ENCODE measurements at places on chromosomes 2 and 18.
A peak's percentile ranks its signal among the peaks of the same experiment; 100 is the strongest.

- DNase-seq, result no peak
Observed at GRCh38 chr18:40272630-40273231, 1682.3 kb upstream of the PIK3C3 start.

- DNase-seq, result no peak
Observed at GRCh38 chr2:201343559-201343958, 13.6 kb downstream of the FLACC1 start.

DNA sequence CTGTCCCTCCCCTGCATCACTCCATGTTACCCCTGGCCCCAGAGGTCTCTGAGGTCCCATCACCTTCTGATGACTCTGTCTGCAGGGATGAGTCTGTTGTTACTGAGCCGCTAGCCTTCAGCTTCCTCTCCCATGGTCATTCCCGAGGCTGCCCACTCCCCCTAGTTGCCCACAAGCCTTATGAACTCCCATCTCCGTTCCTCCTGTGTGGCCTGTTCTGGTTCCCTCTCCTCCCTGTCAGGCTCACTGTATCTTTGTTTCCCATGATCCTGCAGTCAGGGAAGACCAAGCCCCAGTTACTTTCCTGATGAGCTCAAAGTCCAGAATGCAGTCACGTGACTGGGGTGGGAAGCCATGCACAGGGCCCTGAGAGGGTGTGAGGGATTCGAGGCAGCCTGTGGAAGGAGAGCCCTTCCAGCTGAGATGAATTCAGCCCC, 39.5 kb downstream of the INPP4A start:
- no peak for DNase-seq

- no peak for DNase-seq
Observed at GRCh38 chr2:95220449-95220848, 13.1 kb downstream of the ZNF892 start.

GRCh38 chr18:62324917-62325805, at the start of gene TNFRSF11A:
TSS of gene TNFRSF11A (plus strand) at chr18:62325310. CDS start at chr18:62325353, 43 bp downstream.
- DNase-seq, result peak; percentile 59

GRCh38 chr2:111905990-111906735, 7.8 kb downstream of the MERTK start:
- no peak for DNase-seq

GRCh38 chr18:4024702-4025101, 430.4 kb downstream of the DLGAP1 start:
- DNase-seq, result no peak

DNA sequence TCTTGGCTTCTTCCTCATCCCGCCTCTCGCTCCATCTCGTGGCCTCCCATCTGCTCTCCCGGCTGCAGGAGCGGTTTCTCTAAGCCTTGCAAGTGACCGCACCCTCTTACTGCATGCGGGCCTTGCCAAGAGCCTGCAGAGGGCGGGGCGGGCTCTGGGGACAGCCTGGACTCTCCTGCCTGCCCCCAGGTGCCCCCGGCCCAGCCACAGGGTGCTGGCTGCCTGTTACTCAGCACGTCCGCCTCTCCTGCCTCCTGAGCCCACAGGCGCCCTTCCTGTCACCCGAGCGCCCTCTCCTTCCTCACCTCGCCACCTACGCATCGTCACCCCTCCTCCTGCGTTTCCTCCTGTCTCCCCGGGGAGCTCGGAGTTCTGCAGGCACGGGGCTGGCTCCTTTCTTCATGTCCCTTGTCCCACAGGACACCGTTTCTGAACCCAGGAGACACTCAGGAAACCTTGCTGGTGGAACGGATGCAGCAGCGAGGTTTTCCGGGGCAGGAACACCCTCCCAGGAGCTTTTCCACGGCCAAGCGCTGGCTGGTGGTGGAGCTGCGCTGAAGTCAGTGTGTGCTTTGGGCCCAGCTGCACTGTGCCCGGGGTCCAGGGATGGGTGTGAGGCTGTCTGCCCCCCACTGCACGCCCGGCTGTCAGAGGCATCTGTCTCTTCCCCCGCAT, 28.5 kb downstream of the HPCAL1 start:
- DNase-seq, result peak; percentile 54

DNA sequence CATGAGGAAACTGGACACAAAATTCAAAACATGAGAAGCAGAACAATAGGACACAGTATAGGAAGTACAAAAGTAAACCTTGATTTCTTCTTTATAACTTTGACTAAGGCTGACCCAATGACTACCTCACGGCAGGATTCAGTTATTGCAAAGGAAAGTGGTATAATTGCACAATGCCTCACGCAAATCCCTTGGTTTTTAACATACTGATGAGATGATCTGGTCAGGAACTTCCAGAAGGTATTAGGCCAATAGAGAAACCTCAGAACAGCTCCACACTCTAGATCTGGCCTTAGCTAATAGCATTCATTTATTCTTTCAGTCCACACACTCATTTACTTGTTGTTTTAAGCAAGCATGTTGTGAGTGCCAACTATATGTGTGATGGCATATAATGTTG, 1526.9 kb upstream of the ACVR2A start:
- DNase-seq, result no peak

- DNase-seq, result no peak
Observed at GRCh38 chr2:102504833-102505232, 31.8 kb downstream of the SLC9A4 start.

DNA sequence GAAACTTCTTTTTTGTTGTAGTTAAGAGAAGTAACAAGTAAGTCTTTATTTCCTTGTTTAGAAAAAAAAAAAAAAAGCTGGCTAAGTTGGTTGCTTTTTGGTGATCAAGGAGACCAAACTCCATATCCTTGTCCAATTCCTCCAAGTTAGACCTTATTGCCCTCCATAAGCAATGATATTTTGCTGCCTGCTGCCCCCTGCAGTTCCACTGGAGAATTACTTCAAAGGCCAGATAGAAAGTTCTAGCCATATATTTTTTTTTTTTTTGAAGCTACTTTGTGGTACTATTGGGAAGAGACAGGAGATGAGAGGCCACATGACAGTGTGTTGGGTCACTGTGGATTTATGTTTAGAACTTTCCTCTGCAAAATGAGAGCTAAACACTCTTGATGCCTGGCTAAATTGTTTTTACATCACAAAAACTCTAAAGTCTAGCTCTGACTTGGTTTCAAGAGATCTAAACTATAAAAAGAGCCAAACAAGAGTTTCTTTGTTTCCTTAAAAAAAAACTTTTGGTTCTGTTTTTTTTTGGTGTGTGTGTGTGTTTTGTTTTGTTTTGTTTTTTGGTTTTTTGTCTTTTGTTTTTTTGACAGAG, 80.7 kb upstream of the RASGRP3 start:
- DNase-seq, result no peak

- no peak for DNase-seq
Observed at GRCh38 chr2:112891385-112891831, 19.6 kb upstream of the IL37 start.

DNA sequence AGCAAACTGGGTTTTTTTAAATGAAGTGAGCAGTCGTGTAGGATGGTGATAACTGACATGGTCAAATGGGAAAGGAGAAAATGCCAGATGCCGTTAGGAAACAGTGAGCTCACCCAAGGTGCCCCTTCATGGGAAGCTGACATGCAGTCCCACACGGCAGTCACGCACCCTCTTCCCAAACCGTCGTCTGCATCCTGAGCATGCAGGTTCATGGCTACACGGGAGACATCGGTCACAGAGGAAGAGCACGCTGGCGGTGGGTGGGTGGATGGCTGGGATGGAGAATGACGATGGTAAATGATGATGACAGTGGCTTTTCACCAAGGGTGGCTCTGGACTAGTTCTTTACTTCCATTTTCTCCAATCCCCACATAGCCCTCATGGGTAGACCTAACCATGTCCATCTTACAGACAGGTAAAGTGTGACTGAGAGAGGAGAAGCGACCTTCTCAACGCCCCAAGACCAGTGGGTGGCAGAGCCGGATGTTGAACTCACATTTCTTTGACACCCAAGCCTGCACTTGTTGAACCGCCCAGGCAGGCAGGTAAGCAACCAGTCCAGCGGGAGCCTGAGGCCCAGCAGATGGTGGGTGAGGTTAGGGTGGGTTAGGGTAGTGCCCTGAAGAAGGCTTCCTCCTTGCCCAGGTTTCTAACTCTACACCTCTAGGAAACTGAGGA, 44.5 kb downstream of the TNS1 start:
- no peak for DNase-seq

DNA sequence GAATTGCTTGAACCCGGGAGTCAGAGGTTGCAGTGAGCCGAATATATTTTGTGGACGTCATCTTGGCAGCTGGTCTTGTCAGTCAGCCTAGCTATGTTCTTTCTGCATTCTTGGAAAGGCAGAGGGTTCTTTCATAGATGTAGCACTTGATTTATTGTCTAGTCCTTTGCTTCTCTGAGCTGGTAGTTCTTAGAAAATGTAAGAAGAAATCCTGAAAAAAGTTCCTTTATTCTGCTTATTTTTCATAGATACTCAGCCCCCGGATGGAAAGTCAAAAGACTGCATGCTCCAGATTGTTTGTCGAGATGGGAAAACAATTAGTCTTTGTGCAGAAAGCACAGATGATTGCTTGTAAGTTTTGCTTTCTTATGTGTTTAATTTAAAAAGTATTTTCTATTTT, 21.3 kb downstream of the PLEKHB2 start:
- no peak for DNase-seq

GRCh38 chr2:12046641-12047040, 300.2 kb downstream of the LPIN1 start:
- DNase-seq, result no peak
